Activated naive CD4-positive, alpha-beta T cell treated with anti-CD3 and anti-CD28 coated beads, Interleukin-2, amount 50 U/mL, for 72 hours (primary cell): ENCODE measurements at places on chromosomes 11 and 22. TPM values are rescaled to one million over a fixed set of nuclear protein-coding genes. Genes with fewer than 3 reads are reported as not detected.
A peak's percentile ranks its signal among the peaks of the same experiment; 100 is the strongest.

Gene CBLIF
- not detected for total RNA-seq

Gene PRSS23
- 1.6 TPM for total RNA-seq

Gene RASGRP2
- 12.6 TPM for total RNA-seq

Gene TYR
- not detected for total RNA-seq

Gene CSRP3
- not detected for total RNA-seq

Gene DEUP1
- not detected for total RNA-seq

- no peak for DNase-seq
These were observed 13.6 kb upstream of the RNH1 start for GRCh38 chr11:520428-521176.

DNA sequence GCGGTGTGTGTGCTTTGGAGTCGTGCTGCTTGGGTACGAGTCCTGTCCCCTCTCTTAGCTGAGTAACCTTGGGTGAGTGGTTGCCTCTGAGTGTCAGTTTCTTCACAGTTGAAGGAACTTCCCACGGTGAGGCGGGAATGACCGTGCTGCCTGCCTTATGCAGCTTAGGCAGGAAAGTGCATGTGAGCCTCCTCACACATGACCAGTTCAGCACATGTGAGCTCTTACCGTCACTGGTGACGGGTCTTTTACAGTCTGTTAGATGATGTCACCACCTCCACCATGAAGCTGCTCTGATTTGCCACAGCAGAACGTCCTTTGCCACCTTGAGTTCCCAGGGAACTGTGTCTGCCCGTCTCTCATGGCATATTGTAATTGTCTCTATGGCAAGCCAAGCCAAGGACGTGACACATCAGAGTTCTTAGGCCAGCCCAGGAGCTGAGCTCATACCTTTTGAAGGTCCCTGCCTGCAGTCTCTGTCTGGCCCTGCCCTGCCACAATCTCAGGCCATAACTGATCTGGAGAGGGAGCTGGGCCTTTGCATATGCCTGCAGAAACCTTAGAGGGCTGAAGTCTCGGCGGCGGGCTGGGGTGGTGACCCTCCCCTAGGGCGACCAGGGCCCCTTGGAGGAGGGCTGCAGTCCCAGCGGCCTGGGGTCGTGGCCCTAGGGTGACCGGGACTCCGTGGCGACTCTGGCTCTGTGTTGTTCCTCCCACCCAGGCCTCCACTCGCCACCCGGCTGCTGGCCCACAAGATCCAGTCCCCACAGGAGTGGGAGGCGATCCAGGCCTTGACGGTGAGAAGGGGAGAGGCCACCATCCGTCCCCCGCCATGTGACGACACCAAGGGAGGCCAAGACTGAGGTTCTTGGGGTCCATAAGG is 7.8 kb downstream of the GGA1 start:
- no peak for DNase-seq

GRCh38 chr11:65879617-65880016 is at the start of gene CTSW:
Gene CTSW (plus strand): TSS chr11:65879837. CDS start chr11:65879855, 18 bp downstream.
- no peak for DNase-seq

- DNase-seq = no peak
These were observed 287.9 kb upstream of the MPPED2 start for GRCh38 chr11:30873924-30874610.

DNA sequence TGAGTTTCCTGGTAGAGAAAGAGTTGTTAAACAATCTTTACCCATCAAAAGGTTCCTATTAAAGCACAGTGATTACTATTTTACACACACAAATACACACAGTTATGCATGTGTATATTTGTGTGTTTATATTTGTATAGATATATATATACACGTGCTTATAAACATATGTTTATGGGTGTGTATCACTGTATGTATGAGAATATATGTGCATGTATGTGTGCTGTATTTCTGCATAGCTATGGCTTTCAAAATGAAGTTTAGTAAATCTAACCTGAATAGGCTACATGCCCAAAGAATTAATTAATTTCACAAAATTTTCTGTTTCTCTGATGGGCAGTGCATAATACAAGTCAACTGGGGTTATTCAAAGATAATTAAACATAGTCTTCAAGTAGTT is 723.1 kb upstream of the KIRREL3 start:
- DNase-seq = no peak

DNA sequence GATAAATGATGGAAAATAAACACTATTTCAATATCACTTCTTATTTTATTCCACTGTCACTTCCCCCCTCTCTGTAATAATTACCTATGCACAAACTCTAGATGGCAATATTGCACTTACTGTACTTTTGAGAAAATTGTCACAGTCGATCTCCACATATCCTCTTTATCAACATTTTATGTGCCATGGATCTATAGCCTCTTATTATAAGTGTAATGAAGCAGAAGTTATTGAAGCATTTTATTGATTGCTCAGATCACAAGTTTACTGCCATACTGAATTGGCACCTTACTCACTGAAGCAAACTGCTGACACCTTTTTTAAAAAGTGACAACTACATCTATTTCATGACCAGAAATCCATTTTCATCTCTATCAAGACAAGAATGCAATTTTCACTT is 133.4 kb downstream of the DCDC1 start:
- DNase-seq = no peak

DNA sequence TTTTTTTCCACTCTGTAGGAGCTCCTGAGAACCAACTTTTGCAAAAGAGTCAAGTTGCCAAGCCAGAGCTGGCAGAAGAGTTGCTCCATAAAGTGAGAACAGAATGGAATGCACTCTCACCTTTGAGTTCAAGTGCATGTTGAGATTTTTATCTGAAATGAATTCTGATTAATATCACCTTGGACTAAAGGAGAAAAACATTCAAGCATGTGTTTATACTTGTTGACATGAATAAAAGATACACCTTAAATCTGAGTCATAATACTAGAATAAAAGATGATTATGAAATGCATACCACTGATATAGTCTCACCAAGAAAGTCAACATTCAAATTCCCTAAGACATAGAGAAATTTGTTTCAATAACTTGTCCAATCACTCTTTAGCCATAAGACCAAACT is 37.8 kb downstream of the ARL14EP start:
- no peak for DNase-seq

DNA sequence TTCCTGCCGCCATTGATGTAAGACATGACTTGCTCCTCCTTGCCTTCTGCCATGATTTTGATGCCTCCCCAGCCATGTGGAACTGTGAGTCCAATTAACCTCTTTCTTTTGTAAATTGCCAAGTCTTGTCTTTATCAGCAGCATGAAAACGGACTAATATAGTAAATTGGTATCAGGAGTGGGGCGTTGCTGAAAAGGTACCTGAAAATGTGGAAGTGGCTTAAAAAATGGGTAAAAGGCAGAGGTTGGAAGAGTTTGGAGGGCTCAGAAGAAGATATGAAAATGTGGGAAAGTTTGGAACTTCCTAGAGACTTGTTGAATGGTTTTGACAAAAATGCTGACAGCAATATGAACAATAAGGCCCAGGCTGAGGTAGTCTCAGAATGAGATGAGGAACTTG is 89.7 kb downstream of the RSF1 start:
- no peak for DNase-seq

- no peak for DNase-seq
These were observed 62.7 kb upstream of the SHISAL1 start for GRCh38 chr22:44375451-44375850.

- DNase-seq = no peak
These were observed 29.2 kb downstream of the NF2 start for GRCh38 chr22:29632672-29633071.

GRCh38 chr11:18722293-18722637 is 3.7 kb downstream of the IGSF22 start:
- no peak for DNase-seq

- no peak for DNase-seq
These were observed 952 bp upstream of the CYP2D6 start for GRCh38 chr22:42131562-42131961.

DNA sequence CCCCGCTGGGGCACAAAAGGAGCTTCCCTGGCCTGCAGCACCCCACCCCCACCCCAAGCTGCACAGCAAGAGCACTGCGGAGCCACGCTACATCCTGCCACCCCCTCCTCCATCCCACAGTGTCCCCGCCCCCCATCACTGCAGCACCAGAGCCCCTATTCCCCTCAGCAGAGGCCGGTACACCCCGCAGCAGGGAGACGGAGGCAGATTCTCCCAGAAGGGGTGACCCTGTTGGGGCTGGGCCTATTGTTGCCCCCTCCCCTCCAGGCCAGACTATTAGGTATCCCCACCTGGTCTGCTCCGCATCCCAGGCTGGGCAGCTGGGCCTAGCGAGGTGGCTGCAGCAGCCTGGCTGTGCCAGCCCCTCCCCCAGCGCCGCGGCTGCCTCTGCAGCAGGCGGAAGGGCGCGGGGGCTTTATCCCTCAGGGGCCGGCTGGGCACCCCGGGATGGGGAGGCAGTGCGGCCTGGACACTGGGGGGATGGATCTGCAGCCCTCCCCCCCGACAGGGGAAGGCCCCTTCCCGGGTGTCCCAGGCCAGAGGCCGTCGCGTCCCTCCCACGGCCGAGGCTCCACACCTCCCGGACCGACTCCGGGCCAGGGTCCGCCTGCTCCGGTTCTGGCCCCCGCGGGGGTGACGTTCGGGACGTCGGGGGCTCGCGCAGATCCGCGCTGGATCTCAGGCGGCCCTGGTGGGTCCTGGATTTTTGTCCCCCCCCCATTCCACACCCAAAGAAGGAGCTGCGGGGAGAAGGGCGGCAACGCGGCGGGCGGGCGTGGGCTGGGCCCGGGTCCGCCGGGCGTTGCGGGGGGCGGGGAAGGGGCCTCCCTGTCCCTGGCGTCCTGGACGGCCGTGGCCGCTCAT is 943 bp downstream of the DUSP8 start:
- no peak for DNase-seq

DNA sequence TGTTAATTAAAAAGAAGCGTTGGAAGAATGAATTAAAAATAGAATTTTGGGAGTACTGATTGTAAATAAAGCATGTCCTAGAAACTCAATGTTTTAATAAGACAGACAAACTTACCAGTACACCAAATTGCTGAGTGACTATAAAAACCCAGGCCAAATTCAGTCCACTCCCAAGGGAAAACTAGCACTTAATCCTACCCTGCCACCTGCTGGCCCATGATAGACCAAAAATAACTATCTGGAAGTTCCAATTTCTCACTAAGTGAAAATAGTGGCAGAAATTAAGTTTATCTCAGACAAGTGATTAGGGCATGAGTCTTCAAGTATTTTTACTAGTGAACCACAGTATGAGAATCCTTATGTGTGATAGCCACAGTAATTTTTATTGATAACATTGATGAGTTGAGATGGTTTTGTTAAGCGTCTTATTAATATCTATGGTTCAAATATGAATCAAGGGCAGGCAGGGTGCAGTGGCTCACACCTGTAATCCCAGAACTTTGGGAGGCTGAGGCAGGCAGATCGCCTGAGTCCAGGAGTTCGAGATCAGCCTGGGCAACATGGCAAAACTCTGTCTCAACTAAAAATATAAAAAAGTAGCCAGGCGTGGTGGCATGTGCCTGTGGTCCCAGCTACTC is 9.8 kb upstream of the DDX10 start:
- peak; percentile 31 for DNase-seq

DNA sequence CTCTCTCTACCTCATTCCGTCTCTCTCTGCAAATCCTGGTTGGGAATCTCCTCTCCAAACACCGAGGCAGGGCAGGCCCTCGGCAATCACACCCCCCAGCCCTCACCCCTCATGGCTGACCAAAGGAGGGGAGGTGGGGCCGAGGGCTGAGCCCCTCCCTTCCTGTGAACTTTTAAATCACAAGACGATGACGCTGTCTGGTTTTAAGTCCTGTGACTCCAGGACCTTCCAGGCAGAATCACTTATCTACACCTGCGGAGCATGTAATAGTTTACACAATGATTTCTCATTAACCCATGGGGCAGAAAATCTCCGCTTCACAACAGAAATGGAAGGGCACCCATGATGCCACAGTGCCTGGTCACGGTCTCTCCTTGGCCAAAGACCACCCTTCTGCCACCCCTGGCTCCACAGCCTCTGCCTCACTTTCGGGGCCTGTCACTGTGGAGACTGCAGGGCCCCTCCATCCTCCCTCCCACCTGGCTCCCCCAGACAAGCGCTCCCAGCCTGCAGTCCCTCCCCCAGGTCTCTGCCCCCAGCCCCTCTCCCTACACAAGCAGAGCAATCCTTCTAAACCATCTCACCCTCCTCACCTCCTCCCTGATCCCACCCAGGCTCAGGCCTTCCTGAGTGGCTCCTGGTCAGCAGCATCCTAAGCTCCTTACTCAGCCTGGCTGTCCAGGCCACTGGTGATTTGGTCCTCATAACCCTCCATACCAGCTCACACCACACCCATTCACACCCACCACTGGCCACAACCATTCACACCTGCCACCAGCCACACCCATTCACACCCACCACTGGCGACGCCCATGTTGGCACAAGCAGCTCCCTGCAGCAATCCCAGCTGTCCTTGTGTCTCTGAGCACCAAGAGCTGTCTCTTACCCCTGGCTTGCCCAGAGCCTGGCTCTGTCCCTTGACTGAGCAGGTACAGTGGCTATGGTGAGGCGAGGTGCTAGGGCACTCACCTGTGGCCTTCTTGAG is 30.7 kb upstream of the ARFGAP3 start:
- no peak for DNase-seq

DNA sequence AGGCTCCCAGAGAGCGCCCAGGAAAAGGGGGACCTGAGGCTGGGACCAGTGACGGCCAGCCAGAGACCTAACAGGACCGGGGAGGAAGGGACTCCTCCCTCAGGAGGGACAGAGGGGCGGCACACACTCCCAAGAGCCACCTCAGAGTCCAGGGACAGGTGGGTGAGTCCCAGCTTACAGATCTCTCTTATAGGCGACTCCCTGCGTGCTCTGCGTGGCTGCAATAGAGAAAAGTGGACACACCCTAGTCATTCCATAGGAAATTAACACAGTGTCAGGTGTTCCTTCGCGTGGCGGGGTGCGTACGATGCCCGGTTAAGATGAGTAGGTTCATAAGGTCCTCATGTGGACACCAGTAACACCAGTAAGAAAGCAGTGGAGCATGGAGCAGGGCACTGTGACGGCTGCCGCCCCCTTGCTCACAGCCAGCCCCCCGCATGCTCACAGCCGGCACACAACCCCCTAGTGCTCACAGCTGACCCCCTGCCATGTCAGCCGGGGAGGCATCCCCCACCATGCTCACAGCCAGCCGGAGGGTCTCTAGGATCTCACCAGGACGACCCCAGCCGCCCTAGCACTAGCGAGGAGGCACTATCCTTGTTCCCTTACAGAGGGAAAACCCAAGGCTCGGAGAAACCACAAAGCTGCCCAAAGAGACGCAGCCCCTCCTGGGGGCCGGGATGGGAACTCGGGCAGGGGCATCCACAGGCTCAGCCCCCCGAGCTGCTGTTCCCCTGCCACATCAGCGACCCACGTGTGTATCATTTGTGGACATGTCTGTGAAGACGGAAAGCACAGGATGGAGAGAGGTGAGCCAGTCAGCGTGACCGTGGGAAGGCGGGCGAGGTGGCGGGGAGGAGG is 426.8 kb downstream of the TBC1D22A start:
- no peak for DNase-seq
